NCI-H526 treated with DMSO at 0.1 percent for 48 hours (cell line): ENCODE measurements at places on chromosomes 11 and 22.
A peak's percentile ranks its signal among the peaks of the same experiment; 100 is the strongest.

GRCh38 chr11:77106321-77106720 is 3.7 kb downstream of the OMP start:
- no peak for DNase-seq

DNA sequence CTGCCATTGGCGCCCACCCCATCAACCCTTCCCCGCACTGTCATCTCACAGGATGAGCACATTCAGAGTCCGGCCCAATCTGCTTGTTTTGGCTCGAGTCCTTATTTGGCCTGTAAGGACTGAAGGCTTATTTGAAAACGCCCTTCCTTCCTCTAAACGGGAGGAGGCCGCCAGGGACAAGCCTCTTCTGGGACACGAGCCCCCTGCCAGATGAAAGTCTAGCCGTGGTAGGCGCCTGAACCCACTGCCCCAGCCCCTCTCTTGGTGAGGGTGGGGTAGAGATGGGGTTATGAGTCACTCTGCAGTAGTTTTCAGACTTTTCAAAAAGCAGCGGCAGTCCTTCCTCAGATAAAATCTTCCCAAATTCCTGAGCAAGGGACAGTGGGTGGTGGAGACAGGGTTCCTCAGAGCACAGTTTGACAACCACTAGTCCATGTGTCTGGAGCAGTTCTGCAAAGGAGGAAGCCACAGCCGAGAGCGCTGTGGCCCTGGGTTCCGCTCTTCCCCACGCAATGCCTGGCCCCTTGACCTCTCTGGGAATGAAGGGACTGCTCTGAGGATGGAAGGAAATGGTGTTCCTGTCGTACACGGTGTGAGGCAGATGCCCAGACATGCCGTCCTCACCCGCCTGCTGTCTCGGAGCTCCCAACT is 57.0 kb downstream of the MYH9 start:
- DNase-seq: no peak

- DNase-seq: no peak
Measured at GRCh38 chr11:45237711-45238315, 48.3 kb downstream of the SYT13 start.

DNA sequence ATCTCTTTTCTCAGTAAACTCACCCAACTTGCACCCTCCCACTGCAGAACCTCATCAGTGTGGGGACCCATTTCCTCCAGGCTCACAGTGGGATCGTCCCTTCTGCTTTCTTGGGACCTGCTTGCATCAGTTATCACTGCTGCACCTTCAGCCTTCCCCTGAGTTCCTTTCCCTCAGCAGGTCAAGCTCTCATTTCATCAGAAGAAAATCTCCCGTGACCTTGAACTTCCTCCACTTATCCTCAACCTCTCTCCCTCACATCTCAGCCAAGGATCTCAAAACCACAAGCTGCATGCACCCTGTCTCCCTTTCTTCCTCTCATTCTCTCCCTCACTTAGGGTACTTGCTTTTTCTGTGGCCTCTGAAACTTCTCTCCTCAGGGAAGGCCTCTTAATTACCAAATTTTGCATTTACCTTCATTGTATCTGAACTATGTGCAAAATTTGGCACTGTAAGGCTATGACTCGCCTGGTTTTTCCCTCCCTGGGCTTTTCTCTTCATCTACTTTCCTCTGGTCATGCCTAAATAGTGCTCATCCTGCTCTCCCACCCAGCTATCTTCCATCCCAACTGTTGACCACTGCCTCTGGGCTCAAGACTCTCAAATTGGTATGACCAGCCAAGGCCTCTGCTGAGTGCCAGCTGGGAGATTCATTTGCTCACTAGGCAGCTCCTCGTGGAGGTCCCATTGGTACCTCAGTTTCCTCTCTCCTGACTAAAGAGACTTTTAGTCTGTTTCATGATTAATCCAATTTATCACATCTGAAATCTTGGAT is 2.7 kb upstream of the RCE1 start:
- DNase-seq: no peak

GRCh38 chr11:10878408-10879214 is 20.8 kb upstream of the ZBED5 start:
- DNase-seq: peak; percentile 59

DNA sequence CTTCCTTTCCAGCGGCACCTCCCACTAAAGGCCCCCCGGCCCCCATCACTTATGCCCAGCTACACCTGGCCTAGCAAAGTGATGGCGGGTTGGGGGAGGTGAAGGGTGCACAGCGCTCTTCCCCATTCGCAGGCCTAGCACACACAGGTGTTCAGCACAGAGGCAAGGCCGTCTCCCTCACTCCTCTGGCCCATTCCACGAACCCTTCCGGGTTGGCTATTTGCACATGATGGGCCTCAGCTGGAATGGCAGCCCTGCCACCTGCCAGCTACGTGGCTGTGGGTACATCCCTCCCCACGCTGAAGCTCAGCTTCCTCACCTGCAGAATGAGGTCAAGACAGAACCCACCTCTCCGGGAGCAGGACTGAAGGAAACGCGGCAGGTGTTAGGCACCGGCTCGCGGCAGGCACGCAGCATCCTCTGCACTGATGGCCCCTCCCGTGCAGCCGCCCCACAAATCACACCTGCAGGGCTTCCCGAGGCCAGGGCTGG is 4.8 kb downstream of the KIAA0930 start:
- no peak for DNase-seq

DNA sequence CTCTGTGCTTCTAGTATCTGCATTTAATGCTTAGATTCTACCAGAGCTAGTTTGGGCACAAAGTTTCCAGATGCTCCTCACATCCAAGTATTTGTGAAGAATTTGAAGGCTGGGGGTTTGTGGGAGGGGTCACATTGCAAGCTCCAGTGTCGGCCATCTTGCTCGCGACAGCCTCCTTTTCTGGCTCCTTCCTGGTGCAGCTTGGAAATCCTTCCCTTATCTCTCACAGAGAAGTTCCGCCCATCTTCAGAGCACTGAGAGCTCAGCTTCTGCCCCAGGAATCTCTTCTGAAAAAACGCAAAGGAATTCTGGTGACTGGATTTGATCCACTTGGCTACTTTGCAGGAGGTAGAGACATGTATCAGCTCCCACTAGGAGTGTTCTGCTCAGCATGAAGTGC is 497.5 kb downstream of the TBC1D22A start:
- DNase-seq: no peak

GRCh38 chr11:8283465-8284230 is 20.0 kb upstream of the LMO1 start:
- DNase-seq: peak; percentile 29

- no peak for DNase-seq
Measured at GRCh38 chr22:39833093-39833492, 60.5 kb downstream of the ENTHD1 start.

DNA sequence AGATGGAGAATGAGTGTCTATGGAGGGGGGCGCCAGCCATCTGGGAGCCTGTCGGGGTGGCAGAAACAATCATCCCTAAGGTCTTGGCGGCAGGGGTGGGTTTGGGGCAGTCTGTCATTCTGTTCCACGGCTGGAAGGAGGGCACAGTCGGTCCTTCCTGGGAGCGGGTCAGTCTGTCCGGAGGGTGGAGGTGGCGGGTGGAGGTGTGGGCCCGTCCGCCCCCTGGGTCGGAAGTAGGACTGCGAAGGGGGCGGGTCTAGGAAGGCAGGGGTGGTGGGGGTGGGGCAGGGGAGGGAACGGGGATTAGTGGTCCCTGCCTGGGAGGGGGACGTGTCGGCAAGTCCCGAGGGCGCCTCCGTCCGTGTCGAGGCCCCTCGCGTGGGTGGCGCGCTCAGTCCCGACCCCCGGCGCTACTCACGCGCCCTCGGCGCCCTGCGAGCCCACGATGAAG is 461 bp downstream of the TBC1D10A start:
- DNase-seq: no peak

- no peak for DNase-seq
Measured at GRCh38 chr11:48142889-48143288, 73.7 kb upstream of the OR4B1 start.
